H4 (cell line): ENCODE measurements at places on chromosomes 7 and 10.
A peak's percentile ranks its signal among the peaks of the same experiment; 100 is the strongest.

- DNase-seq = peak; percentile 79
These were observed 23.3 kb upstream of the SMARCD3 start for GRCh38 chr7:151271699-151272355.

GRCh38 chr7:47408675-47409074 lies 173.2 kb downstream of the TNS3 start:
- DNase-seq = no peak

GRCh38 chr7:2123360-2123759 lies 109.4 kb downstream of the MAD1L1 start:
- no peak for DNase-seq

DNA sequence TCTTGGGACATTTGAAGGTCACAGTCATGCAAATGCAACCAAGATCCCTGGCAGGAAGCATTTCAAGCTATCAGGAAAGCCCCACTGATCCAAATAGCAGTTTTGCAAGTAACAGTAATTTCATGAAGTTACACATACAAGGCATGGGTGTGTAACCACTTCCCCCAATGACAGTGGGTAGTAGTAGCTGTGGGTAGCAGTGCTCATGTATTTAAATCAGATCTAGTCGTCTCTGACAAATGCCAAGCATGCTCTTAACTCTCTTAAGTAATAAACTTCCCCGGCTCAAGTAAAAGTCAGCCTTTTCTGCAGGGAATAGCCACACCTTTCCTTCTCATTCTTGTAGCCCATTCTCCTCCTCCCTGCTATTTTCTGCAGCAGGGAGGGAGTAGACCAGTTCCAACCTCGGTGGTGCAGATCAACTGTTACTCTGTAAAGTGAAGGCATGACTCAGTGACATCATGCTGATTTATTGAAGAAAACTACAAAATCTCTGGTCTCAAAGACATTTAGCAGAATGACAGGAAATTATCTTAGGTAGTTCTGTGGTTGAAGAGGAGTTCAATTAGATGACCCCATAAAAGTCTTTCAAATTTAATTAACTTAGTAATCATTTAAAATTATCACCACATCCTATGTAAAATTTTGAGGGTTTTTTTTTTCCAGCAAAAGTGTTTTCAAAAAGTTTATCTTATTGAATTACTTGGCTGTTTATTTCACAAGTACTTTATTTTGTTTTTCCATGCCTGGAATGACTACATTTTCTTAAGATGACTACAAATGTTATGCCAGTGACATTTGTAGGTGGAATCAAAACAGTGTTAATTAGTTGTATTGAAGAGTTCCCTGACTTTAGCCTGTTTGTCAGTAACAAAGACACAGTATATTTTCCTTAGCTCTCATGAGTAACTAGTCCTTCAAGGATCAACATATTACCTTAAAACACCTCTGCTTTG lies 568.3 kb downstream of the INHBA start:
- DNase-seq = no peak

GRCh38 chr7:115471891-115472290 lies 550.0 kb downstream of the MDFIC start:
- peak; percentile 55 for DNase-seq

DNA sequence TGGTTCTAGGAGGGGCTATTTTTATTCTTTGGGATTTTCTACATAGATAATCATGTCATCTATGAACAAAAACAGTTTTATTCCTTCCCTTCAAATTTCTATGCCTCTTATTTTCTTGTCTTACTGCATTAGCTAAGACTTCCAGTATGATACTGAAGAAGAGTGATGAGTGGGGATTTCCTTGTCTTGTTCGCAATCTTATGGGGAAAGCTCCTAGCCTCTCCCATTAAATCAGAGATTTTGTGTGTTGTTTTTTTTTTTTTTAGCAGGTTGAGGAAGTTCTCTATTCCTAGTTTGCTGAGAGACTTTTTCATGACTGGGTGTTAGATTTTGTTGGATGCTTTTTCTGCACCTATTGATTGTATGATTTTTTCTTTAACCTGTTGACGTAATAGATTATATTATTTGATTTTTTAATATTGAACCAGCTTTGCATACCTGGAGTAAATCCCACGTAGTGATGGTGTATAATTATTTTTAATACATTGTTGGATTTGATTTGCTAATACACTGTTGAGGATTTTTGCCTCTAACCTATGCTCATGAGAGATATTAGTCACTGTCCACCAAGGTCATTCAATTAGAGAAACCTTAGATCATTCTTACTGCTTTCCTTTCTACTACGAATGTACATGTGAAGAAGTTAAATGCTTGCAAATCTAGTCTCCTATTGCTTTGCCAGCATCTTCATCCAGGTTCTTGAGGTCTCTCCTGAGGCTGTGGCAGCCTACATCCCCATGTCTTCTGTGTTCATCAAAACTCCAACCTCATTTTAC lies 6.5 kb downstream of the ATP5F1C start:
- DNase-seq = no peak

- no peak for DNase-seq
These were observed 28.9 kb upstream of the CUX1 start for GRCh38 chr7:101788517-101788916.

GRCh38 chr10:4016214-4016740 lies 231.3 kb upstream of the KLF6 start:
- no peak for DNase-seq

DNA sequence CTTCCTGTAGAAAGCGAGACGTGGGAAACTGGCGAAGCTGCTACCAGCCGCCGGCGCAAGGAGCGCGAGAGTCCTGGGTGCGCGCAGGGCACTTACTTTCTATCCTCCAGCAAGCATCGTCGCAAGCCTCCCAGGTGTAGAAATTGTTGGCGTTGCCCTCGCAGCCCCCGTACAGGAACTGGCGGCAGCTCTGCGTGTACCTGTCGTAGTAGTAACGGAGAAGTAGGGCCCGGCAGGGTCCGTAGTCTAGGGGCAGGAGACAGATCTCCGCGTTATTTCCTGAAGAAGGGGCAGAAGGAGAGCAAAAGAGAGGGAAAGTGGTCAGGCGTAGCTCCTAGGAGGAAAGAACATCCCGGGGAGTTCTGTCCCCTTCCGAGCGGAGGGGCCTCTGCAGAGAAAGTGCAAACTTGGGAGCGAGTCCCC lies 501 bp downstream of the TFPI2 start:
- DNase-seq = no peak

GRCh38 chr10:67849331-67850011 lies 11.5 kb upstream of the DNAJC12 start:
- peak; percentile 95 for DNase-seq

DNA sequence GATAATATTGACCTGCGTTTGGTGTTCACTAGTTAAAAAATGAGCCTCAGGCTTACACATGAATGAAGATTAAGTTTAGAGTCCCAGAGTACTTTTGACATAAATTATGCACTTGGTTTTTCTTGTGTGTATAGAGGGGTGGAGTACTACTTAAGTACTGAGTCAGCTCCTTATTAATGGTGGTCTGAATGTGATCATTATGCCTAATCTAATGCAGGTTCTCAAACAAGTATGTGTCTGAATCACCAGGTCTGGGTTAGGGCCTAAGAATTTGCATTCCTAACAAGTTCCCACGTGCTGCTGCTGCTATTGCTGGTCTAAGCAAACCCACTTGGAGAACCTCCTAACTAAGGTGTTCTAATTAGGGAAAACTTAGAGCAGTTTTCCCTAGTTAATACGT lies 30.7 kb upstream of the STOX1 start:
- DNase-seq = no peak

- DNase-seq = no peak
These were observed 734.8 kb downstream of the TNS3 start for GRCh38 chr7:46847126-46847525.

GRCh38 chr7:26910221-26910620 lies 45.8 kb upstream of the SKAP2 start:
- peak; percentile 93 for DNase-seq

GRCh38 chr7:5602734-5603133 lies 178.7 kb downstream of the RNF216 start:
- DNase-seq = no peak

DNA sequence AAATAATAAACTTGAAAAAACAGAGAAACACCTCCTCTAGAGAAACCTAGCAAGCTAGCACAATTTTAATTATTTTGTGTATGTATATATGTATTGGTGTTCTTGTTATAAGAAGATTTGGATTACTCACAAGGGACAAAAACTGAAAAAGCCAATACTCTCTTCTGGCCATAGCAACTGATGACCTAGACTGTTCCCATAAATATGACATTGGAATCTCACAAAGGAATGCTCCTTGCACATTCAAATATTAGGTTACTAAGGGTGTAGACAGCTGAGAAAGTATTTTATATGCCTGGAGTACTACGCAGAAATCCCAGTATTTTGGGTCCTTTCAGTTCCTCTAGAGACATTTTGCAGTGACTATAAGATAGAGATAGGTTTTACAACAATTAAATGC lies 279.4 kb downstream of the FZD1 start:
- DNase-seq = no peak

DNA sequence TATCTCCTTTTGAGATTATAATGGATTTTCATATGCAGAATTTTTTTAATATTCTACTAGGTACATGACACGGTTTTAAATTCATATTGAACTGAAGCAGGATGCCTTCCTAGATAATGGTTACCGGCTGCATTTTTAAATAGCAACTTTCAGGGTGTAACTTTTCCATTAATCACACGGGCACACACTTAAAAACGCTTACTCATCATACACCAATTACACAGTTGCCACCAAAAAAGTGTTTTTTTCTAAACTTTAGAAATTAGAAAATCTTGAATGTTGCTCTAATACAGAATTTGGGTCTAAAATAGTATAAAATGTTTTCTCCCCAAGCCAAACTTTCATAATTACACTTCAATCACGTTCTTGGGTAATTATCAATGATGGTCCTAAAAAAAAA lies 149.1 kb upstream of the RNF32 start:
- DNase-seq = no peak

- DNase-seq = no peak
These were observed 5.0 kb downstream of the ZYX start for GRCh38 chr7:143385891-143386781.

GRCh38 chr7:44216019-44216418 lies 15.2 kb downstream of the YKT6 start:
- DNase-seq = no peak

DNA sequence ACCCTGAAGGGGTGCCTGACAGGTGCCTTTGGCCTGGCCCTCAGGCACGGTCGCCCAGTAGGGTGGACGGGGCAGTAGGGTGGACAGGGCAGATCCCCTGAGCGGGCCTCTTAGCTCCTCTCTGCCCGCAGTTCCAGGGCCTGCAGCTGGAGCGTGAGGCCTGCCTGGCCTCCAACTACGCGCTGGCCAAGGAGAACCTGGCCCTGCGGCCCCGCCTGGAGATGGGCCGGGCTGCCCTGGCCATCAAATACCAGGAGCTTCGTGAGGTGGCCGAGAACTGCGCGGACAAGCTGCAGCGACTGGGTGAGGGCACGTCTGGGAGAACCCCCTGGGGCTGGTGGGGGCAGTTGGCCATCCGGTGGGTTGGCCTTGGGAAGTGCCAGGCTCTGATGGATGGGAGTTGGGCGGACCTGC lies 1.7 kb downstream of the VPS37D start:
- DNase-seq = no peak

DNA sequence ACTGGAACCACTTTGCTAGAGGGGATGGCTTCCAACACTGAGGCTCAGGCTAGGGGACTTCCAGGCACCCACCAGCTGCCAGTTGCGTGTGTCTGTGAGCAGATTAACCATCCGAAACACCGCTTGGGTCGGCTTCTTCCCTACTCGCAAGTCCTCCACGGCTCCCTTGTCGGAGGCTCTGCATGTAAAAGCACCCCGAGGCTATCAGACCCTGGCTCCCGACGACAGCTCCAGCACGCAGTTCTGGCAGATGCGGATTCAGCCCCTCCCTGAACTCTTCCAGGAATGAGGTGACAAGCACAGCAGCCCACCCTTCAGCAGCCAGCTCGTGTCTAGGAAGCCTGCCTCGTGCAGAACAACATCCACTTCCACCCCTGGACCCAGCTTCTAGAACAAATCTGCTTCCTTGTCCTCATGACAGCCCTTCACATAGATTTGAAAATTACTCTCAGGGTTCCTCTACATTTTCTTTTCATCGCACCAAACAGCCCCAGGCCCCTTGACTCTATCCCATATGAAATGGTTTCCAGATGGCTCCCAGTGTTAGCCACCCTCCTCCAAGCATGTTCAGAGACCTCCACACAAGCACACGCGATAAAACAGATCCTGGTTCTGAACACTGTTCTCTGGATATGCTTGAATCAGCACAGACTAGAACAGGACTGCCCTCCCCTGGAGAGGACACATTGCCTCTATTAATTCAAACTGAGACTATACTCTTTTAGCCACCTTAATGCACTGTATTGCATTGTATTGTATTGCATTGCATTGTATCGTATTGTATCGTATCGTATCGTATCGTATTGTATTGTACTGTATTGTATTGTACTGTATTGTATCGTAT lies 44.6 kb downstream of the SLIT1 start:
- no peak for DNase-seq

GRCh38 chr7:16939161-16939560 lies 57.4 kb upstream of the AGR3 start:
- no peak for DNase-seq

DNA sequence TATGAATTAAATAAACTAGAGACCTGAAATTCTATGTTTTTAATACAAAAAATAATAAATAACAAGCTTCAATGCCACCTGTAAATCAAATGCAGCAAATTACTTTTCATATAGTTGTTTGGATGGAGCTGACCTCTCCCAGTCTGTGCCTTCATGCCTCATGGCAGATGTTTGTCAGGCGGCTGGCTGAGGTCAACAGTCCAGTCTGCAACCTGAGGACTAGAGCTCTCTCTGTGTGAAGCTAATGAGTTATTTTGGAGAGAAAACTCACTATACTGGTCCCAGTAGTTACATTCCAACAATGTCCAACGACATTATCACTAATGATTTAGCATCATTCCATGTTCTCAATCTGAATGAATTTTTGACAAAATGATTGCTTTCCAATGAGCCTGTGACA lies 746.2 kb upstream of the POM121L12 start:
- DNase-seq = no peak

GRCh38 chr10:131933016-131933695 lies 32.3 kb downstream of the PPP2R2D start:
- DNase-seq = no peak

DNA sequence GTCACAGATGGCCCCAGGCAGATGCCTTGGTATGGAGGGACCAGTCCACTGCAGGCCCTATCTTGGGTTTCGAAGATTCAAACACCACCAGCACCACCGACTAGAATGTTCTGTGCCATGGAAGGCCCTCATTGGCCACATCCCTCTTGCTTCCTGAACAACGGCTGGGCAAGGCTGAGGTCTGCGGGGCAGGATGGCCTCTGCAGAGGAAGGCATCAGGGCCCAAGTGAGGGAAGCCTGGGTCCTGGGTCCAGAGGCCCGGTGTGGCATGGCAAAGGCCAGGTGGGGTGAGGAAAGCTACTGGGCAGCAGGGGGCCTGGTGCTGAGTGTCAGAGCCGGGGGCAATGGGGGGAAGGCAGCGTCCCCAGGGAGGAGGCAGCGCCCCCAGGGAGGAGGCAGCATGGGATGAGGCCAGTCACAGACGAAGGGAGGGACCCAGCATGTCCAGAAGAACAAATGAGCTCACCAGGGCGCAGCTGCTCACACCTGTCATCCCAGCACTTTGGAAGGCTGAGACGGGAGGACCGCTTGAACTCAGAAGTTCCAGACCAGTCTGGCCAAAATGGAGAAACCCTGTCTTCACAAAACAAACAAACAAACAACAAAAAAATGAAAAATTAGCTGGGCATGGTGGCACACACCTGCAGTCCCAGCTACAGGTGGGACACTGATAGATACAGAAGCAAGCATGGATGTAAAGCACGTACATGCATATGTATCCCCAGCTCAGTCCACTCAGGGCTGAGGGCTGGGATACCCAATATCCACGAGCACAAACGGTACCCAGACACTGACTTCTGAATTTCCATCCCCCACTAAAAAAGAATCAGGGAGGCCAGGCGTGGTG lies 64.4 kb downstream of the PROSER2 start:
- DNase-seq = no peak

GRCh38 chr10:70550459-70550858 lies 52.1 kb downstream of the PRF1 start:
- DNase-seq = no peak
